ENCODE measurements at places on chromosomes 2 and 18. TPM values are rescaled to one million over a fixed set of nuclear protein-coding genes. Genes with fewer than 3 reads are reported as not detected.
A peak's percentile ranks its signal among the peaks of the same experiment; 100 is the strongest.

GRCh38 chr2:64985447-64985846 is 3.8 kb upstream of the SLC1A4 start:
- H3K27me3 ChIP-seq, result no peaks in the 10 kb centered on the region
- DNase-seq, result no peak
- no peak overlapping the region for H3K27ac ChIP-seq
- no peak overlapping the region for H3K4me3 ChIP-seq

GRCh38 chr2:43078781-43079755 is 147.3 kb downstream of the ZFP36L2 start:
- H3K4me3 ChIP-seq, result no peak overlapping the region
- H3K4me1 ChIP-seq, result peaks cover 48% of the 10 kb centered on the region
- H3K27ac ChIP-seq, result peak overlapping the region; percentile 14
- DNase-seq, result peak; percentile 47
- H3K36me3 ChIP-seq, result no peaks in the 10 kb centered on the region

Gene LPIN2
- 36.7 TPM for total RNA-seq

Gene GCFC2
- 7.7 TPM for total RNA-seq

Gene PLCD4
- total RNA-seq, result 10.7 TPM

GRCh38 chr18:23235860-23236259 is 100.6 kb downstream of the CABLES1 start:
- peaks cover 1% of the 10 kb centered on the region for H3K36me3 ChIP-seq
- no peaks in the 10 kb centered on the region for H3K27me3 ChIP-seq
- no peak for DNase-seq
- H3K27ac ChIP-seq, result no peak overlapping the region
- H3K4me3 ChIP-seq, result no peak overlapping the region

DNA sequence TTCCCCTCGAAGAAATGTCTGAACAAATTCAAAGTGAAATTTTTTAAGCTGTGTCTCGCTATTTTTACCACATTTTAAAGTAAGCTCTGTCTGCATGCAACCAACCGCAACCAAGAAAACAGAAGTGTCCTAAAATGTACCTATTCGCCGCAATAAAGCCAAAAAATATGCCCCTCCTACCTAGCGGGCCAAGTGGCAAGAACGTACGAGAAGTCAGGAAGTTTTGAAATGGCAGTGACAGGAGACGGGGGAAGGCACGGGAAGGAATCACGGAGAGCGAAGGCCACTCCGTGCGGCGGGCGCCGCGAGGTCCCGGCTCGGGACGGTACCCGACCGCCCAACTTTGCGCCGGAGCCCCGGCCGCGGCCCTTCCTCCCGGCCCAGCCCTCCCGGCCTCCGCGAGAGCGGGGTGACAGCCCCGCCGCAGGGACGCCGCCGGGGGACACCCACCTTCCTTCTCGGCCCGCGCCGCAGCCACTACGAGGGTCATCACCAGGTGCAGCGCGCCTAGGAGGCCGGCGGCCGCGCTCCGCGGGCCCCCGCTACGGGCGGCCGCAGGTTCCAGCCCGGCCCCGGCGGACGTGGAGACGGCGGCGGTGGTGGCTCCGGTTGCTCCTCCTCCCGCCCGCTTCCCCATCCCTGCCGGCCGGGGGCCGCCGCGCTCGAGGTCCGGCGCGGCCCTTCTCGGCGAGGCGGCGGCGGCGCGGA is 568 bp downstream of the TMEM131 start:
- peak overlapping the region; percentile 90 for H3K4me3 ChIP-seq
- DNase-seq, result peak; percentile 38
- H3K36me3 ChIP-seq, result no peaks in the 10 kb centered on the region
- no peaks in the 10 kb centered on the region for H3K4me1 ChIP-seq
- peak overlapping the region; percentile 90 for H3K27ac ChIP-seq
